ENCODE measurements at places on chromosomes 6 and 20.
A peak's percentile ranks its signal among the peaks of the same experiment; 100 is the strongest.

- DNase-seq, result no peak
These were observed 49.8 kb downstream of the MYH7B start for GRCh38 chr20:35005463-35005961.

GRCh38 chr20:1863296-1863695 is 31.9 kb upstream of the SIRPA start:
- DNase-seq, result no peak

- peak; percentile 49 for DNase-seq
These were observed 4.2 kb downstream of the BRD2 start for GRCh38 chr6:32972353-32973143.

DNA sequence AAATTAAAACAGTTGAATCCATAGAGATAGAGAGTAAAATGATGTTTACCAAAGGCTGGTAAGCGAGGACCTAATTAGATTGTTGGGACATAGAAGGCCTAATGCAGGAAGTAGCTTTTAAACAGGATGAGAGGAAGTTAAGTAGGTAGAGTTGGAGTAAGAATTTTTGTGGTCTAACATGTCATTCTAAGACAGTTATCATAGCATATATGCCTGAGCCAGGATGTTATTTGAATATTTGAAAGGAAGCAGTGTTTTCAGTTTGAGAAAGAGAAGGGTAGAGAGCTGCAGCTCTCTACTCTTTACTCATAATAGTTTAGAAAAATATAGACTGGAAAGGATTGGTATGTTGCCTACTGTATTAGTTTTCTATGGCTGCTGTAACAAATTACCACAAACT is 121.6 kb downstream of the MEI4 start:
- DNase-seq, result no peak

DNA sequence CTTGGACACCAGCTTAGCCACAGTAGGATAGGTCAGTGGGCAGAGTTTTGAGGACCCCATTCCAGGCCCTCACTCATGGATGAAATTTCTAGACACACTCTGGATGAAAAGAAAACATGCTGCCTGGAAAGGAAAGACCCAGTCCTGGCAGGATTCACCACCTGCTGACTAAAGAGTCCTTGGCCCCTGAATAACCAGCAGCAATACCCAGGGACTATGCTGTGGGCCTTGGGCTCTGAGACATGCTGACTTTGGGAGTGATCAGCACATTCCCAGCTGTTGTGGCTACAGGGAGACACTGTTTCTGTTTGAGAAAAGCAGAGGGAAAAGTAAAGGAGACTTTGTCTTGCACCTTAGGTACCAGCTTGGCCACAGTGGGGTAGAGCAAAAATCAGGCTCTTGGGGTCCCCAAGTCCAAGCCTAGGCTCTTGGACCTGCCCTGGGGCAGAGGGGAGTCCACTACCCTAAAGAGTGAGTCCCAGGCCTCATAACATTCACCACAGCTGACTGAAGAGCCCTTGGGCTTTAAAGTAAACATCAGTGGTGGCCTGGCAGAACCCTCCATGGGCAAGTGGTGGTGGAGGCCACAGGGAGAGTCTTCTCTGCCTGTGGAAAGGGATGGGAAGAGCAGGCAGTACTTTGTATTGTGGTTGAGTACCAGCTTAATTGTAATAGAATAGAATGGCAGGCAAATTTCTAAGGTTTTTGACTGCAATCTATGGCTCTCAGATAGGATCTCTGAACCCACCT is 516.8 kb downstream of the BCKDHB start:
- DNase-seq, result no peak

GRCh38 chr20:22455259-22455658 is 129.1 kb downstream of the FOXA2 start:
- no peak for DNase-seq

DNA sequence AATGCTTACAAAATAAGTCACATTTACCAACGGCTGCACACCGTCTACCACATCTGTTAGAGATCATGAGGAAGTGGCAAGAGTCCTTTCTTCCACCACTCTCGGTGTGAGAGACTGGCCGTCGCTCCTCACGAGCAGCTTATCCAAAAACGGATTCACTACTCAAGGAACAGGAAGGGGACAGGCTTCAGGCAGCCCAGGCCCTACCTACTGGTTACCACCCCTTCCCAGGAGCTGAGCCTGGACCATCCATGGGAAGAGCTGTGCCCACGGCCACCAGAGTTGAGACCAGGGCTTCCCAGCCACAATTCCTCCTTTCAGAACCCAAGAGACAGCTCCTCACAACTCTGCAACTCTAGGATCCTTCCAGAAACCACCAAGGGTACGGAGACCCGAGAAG is 37.0 kb downstream of the FOXF2 start:
- DNase-seq, result no peak

DNA sequence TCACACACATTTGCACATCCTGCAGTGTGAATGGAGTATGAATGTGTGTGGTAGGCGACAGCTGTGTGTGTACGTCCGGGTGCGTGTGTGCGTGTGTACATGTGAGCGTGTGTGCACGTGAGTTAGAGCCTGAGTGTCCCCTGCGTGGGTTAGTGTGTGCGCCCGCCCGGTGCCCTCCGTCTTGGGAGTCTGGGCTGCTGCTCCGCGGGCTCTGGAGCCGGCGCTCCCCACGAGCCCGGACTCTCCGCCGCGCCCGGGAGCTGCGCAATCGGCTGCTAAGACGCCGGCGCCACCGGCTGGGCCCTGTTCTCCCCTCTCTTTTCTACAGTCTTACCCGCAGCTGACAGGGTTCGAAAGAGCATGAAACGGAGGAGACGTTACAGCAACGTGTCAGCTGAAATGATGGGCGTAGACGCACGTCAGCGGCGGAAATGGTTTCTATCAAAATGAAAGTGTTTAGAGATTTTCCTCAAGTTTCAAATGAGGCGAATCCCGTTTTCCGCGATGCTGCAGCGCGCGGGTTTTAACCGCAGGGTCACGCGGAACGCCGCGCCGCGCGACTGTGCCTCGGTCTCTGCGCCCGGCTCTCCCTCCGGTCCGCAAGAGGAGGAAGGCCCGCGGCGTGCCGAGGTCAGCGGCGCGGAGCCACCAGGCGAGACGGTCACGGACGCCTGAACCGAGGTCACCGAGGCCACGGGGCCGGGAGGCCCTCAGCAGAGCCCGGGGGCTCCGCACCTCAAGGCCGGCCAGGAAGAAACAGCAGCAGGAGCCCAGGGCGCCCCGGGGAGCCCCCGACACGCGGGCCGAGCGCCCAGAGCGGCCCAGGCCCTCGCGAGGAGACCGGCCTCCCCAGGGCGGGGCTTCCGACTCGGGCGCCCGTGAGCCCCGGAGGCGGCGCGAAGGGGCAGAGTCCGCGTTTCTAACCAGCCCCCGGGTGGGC is 95.3 kb upstream of the BHLHE23 start:
- peak; percentile 44 for DNase-seq

- DNase-seq, result no peak
These were observed 116.3 kb upstream of the EMILIN3 start for GRCh38 chr20:41482647-41483552.

GRCh38 chr6:161949531-161949930 is 675.7 kb upstream of the AGPAT4 start:
- DNase-seq, result no peak

DNA sequence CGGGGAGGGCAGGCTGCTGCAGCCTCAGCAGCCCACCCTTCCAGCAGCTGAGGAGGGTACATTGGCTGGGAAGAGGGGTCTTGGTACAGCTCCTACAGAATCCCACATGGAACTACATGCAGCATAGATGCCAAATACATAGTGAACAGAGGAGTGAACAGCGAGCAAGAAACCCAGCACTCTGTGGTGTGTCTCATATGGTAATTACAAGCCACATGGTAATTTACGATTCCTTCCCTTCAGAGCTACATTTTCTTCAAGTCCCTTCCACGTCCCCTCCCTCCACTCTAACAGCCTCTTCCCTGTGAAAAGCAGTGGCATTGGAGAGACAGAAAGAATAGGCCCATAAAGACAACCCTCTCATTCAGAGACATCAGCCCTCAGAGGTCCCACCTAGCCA is 167.7 kb downstream of the SYNDIG1 start:
- DNase-seq, result no peak

DNA sequence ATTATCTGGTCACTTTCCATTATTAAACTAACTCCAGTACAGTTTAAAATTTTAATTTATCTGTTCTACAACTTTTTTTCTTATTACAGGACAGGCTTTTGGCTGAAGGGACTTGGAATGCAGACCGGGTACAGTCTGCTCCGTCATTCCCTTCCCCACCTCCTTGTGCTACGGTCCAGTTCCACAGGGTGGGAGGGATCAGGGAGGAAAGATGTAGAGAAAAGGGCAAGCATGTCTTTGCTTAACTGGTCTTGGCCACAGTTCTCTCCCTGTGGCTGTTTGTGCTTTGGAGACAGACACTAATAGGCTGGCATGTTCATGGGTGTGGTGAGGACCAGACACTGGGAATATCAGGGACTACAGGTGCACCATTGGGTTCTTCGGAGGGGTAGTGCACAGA is 12.1 kb upstream of the RGS17 start:
- DNase-seq, result no peak

- no peak for DNase-seq
These were observed 30.2 kb downstream of the EPHA7 start for GRCh38 chr6:93389192-93389591.

DNA sequence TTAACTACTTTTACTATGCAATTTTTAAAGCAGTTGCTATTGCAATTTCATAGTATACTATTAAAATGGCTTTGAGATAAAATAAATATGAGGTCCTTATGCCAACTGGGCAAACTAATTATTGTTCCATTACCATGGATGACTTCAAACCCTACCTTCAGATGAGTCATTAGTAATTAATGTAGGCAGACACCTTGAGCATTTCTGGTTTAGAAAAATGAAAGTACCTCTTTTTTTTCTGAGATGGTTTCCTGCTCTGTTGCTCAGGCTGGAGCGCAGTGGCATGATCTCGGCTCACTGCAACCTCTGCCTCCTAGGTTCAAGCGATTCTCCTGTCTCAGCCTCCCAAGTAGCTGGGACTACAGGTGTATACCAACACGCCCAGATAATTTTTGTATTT is 11.9 kb downstream of the ASF1A start:
- DNase-seq, result peak; percentile 43

DNA sequence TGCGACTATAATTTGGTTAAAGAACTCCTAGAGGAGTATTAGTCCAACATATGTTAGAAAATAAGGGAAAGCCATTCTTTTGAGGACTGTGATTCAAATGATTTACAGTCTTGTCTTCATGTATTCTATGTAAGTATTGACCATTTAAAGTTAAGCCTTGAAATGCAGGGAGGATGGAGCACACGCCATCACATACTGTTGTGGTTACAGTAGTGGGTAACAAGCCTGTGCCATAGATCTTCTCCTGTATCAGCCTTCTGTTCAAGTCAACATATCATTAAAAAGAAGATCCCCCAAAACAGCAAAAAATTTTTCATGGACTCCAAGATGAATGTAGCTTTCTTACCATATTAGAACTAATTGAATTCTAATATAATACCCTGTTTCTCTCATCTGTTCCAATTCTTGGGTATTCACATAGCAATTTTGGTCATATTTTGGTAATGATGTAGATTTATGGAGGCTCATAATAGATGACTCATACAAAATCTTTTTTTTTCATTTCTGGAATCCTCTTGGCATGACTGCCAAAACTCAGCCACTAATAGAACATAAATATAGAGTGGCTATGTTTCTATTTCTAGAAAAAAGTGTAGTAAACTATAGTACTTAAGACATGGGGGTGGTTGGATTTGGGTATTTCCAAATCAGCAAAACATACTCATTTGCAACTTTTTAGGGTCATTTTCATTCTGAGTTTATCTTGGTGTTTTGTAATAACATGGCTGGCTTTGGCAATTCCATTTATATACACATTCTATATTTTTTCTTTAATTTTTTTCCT is 413.5 kb downstream of the BCKDHB start:
- DNase-seq, result no peak

DNA sequence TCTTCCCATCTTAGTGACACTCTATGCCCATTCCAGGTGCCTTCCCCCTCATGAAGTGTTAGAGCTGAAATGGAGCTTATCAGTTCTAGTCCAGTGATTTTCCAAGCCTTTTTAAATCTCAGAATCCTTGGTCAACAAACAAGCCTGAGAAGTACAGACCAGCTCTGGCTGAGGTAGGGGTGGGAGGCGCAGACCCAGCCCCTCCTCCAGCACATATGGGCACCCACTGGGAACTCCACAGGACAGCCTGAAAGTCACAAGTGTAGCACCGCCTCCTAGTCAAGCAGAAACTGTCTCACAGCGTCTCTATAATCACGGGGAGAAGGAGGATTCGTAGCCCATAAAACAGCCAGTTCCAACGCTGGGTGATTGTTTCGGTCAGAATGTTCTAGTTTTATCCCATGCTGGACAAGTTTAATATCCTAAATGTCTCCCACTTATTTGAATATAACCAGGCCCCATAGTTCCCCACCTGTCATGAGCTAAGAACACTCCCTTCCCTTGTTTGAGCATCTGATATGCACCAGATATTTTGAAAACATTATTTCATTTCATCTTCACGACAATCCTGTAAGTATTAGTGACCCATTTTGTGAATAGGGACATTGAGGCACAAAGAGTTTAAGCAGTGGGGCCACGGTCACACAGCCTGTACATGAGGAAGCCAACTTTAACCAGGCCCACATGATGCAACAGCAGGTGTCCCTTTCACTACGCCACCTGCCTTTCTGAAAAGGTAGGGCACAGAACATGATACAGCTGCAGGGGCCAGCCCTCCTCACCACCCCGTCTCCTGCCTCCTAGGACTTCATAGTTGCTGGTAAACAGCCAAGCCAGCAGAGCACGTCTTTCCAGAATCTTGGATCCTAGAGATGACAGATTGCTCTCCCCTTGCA is 40.1 kb downstream of the TRAF3IP2 start:
- peak; percentile 7 for DNase-seq

DNA sequence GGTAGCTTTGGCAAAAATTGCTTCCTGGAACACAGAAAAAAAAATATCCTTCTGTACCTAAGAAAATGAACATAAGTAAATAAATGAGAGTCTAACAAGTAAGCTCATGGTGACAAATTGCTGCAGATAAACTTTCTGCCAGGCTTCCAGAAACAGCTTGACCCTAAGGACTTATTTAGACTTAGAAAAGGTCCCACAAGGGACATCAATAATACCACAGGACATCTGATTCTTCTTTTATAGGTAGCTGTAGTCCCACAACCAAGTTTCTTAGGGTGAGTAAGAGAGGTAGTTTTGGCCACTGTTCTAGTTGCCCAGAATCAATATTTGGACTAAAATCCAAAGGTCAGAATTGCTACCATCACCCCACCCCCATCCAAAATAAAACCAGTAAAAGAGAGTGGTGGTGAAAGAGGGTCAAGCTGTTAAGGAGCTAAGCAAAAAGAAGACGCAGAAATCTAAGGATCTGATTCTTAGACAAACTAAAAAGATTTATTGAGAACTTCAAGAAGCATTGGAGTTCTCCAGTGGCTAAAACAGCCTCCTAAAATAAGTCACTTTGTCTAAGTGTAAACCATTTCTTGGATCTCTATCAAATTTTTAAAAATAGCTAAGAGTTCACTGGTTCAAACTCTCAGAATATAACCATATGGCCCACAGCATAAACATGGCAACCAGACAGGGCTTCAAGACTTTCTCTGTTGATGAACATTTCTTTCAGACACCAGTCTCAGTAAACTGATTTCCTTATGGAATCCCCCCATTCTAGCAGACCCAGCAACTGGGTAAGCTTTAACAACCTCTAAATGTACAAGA is 180.6 kb downstream of the PTPRK start:
- DNase-seq, result no peak

Measured in CD4-positive, alpha-beta T cell treated with Interleukin-15 for 4 hours (primary cell).